Common myeloid progenitor, CD34-positive (primary cell): ENCODE measurements at places on chromosomes 12 and 14.

GRCh38 chr14:99036611-99037293, 235.2 kb downstream of the BCL11B start:
- DNase-seq = peak; percentile 61

GRCh38 chr12:47980197-47980596, 16.8 kb downstream of the TMEM106C start:
- DNase-seq = no peak

DNA sequence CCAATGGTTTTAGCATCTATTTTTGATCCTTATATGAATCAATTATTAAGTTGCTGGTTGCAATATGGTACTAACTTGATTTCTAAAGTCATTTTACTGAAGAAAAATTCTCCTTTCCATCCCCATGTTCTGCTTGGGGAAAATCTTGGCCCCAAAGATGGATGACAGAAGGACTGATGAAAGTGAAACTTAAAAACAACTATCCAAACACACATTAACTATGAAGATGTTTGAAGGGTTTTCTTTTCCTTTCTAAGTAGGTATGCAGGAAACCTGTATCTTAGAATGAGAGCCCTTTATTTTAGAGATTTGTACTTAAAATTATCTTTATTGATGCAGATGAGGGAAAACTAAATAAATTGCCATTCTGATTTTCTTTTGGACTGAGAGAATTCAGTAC, 5.9 kb downstream of the C12orf71 start:
- DNase-seq = no peak

- peak; percentile 26 for DNase-seq
Observed at GRCh38 chr12:40194846-40195245, 30.0 kb upstream of the LRRK2 start.

- DNase-seq = no peak
Observed at GRCh38 chr12:119292893-119293630, 41.5 kb upstream of the CCDC60 start.

DNA sequence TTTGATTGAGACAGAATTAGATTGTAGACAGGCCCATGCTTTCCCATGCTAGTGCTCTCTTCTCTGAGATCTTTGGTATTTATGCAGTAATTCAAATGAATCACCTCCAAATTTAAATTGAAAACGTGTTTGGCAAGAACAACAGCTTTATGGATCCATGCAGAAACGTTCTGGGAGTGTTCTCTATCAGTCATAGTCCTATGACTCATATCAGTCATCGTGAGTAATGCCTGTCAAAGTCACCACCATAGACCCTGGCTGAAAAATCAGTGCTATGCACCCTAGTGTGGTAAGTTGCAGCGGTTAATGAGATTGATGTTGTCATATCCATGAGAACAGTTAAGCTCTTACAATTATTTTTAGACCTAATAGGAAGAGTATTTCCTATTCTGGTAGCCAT, 90.1 kb upstream of the FOXG1 start:
- no peak for DNase-seq

- no peak for DNase-seq
Observed at GRCh38 chr14:73422515-73422914, 35.8 kb downstream of the NUMB start.

GRCh38 chr12:106174876-106175275, 36.1 kb upstream of the NUAK1 start:
- no peak for DNase-seq

DNA sequence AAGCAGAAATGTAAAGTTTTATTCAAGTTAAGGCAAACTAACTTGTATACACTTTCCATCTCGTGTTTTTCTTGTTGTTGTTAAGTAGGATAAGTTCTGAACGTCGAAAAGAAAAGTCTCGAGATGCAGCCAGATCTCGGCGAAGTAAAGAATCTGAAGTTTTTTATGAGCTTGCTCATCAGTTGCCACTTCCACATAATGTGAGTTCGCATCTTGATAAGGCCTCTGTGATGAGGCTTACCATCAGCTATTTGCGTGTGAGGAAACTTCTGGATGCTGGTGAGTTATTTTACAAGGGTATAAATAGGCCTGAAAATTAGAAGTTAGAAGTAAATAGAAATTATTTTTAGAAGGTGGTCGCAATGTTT, 25.0 kb downstream of the HIF1A start:
- peak; percentile 70 for DNase-seq

GRCh38 chr12:117130801-117131200, 31.6 kb upstream of the TESC start:
- DNase-seq = no peak
